ENCODE measurements at places on chromosomes 7 and 10.

DNA sequence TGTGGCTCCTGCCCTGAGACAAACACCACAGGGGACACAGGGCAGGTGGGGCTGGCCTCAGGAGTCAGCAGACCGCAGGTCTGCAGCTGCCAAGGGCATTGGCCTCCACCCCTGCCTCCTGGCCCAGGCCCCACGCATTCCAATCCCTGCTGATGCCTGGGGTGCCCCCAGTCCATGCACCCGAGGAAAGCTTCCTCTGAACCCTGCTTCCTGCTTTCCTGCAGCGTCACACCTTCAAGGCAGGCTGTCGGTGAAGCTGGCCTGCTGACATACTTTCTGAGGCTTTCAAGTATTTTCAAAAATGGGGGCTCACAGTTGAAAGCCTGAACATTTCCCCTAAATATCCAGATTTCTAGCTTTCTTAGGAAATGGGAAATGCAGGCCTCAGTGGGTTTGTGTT lies 22.5 kb upstream of the ANTXRL start:
- DNase-seq = no peak

- no peak for DNase-seq
Observed at GRCh38 chr7:30019960-30020359, 6.5 kb downstream of the FKBP14 start.

DNA sequence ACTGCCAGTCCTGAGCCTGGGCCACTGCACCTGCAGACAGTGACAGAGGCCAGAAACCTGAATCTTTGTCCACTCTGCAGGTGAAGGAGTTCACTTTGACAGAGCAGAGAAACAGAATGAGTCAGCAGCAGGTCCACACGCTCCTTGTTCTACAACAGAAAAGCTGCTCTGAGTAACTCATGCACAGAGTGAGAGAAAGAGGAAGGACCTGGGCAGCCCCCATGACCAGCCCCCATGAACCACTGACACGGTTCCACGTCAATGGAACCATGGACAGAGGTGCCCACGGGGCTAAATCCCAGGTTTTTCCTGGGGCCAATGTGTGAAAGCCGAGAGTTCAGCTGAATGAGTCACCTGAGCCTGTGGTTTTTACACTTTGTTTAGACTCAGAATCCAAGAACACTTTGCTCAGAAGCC lies 40.8 kb upstream of the CTBP2 start:
- peak; percentile 15 for DNase-seq

DNA sequence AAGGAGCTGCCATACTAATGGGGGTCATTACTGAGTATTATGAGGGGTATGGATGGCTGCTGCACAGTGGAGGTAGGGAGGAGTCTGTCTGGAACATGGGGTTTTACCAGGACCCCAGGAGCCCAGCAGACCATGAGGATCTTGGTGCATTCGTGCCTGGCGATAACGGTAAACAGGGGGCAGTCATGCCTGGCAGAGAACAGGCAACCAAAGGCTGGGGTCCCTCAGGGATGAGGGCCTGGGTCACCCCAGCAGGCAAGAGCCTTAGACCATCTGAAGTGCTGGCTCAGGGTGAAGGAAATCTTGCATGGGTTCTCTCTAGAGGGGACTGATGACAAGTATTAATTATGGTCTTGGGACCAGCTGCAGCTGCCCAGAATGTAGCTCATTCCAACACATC lies 46.1 kb downstream of the MYL10 start:
- no peak for DNase-seq

GRCh38 chr7:33601884-33602283 lies 303.5 kb upstream of the BMPER start:
- no peak for DNase-seq

DNA sequence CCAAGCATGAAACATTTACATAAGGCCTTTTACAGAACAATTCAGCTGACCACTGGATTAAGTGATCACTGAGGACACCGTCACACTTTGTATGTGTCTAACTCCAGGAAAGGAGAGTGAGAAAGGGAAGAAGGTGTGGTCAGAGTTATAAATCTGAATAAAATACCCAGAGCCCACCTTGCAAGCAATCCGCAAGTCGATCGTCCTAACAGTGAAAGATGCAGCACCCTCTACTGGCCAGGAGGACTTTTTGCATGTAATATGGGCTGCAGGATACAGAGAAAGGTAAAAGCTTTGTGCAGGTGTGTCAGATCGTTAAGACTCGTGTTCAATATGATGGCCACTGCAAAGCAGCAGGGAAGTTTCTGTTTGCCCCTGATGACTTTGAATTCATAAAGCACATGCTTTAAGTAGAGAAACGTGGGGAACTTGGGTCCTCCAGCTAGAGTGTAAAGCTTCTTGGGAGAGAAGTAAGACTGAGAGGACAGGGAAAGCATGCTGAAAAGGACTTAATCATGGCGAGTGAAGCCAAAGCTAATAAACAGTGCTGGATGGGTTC lies 68.5 kb upstream of the BMPER start:
- DNase-seq = no peak

DNA sequence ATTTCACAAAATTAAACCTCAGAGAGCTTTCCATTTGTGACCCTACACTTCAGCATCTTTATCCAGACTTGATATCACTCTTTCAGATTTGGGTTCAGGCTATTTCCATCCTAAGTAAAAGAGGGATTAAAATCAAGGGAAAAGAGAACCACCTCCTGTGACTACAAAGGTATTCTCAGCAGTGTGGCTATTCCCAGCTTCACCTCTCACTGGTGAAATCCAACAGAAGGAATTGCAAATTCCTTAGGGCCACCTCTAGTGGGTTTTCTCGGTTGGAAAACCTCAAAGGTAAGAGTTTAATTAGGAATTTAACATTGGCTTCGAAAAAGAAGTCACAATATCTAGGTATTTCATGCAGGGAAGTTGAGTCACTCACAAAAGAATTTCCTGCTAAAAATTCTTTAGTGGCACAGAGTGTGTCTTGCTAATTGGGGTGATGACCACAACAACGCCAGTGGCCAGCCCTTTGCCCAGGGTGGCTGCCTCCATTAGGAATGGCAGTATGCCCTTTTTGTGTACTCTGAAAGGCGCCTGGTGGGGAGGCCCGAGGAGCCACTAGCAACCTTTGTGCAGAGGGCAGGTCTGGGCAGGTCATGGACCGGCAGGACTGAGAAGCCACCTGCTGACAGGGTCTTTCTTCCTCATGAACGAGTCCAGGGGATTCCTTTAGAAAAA lies 52.2 kb downstream of the SEM1 start:
- DNase-seq = no peak

DNA sequence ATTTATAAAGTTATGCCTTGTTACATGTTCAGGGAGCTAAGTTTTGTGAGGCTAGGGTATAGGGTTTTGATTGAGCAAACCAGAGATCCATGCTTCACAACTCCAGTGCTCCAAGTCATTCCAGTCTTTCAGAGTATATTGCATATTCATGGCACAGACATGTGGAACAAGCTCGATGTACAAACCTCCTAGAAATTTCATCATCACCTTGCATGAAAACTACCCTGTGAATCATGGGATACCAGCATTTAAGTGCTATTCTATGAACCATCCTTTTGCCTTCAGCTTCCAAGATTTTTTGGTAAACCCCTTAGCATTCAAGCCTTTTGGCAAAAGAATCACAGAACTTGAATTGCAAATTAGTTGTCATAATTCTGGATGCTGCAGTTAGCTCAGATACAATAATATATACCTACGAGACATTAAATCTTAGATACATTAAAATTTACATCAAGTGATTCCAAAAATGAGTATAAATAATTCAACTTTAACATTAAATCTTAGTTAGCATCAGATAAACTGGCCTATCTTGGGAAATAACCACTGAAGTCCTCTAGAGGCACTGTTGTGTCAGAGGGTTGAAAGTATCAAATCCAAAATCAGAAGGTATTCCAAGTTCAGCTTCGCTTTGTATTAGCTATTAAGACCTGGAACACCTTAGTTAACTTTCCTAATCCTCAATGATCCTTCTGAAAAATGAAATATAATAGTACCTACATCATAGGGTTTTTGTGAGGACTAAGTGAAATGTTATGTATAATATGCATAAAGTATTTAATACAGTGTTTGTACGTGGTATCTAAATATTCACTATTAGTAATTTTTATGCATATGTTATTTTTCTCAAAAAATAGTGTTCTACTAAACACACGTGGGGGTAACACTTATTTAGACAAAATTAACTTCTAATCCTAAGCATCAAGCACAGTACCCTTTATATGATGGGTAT lies 55.5 kb upstream of the CABCOCO1 start:
- DNase-seq = no peak

- DNase-seq = no peak
Observed at GRCh38 chr10:11409357-11409756, 202.1 kb downstream of the USP6NL start.

DNA sequence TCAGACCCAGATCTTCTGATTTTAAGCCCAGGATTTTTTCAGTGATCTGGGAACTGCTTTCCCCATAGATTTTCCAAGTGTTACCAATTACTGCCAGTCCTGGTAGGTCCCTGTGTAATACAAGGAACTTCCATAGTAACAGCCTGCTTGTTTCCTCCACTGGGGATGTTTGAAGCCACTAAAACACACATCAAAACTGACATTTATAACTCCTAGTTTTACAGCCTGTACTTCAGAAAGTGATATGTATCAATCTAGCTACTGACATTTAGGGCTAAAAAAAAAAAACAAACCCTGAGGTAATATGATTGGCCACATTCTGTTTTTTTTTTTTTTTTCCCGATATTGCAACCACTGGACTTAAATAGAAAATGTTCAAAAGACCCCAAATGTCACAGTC lies 166.9 kb upstream of the SP4 start:
- DNase-seq = no peak

DNA sequence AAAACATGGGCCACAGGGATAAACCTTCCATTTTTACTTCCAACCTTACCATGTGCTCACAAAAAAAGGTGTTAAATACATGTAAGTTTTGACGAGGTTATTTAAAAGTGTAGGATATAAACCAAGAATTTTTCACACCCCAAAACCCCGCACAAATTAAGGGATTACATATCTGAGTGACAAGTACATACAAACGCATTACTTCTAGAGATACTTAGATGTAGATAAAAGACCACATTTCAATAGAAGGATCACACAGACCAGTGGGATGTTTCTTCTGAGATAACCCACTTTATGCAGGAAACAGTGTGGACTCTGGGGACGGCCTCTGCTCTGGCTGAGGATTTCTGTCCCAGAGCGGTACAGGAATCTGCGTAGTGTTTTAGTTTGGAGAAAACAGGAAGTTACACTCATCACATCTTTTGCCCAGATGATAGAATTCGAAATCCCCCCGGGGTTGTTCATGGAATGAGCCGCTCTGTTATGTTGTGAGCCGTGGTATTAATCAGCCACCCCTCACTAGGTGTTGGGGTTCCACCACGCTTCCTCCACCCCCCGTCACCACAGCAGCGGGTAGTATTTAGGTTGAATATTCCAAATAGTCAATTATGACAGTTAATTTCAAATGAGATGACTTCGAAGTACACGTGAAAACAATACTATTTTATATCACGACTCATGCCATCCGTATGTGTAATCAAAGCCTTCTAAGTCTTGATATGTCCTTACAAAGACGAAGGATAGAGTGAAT lies 1.3 kb upstream of the CUL1 start:
- peak; percentile 61 for DNase-seq

GRCh38 chr7:100556541-100556940 lies 17.2 kb downstream of the SAP25 start:
- DNase-seq = no peak

GRCh38 chr10:1343176-1343575 lies 287.0 kb downstream of the WDR37 start:
- no peak for DNase-seq

GRCh38 chr10:125662584-125662983 lies 20.4 kb downstream of the TEX36 start:
- peak; percentile 2 for DNase-seq

DNA sequence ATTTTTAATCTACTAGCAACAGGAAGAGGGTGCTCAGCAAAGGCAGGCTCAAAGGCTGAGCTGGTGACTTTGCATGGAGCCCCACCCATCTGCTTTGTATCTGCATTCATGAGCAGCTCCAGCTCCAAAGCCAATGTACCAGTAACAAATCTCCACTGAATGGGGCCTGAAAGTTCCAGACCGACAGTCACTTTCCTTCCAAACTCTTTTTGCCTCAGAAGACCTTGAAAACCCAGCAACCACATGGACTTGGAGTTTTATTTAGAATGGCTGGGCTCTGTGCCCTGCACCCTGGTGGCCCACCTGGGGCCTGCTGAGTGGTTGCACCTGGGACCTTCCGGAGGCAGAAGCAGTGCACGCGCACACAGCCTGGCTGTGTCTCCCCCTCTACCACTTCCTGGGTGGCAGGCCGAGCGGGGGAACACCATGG lies 195.0 kb upstream of the PLXNA4 start:
- DNase-seq = no peak

DNA sequence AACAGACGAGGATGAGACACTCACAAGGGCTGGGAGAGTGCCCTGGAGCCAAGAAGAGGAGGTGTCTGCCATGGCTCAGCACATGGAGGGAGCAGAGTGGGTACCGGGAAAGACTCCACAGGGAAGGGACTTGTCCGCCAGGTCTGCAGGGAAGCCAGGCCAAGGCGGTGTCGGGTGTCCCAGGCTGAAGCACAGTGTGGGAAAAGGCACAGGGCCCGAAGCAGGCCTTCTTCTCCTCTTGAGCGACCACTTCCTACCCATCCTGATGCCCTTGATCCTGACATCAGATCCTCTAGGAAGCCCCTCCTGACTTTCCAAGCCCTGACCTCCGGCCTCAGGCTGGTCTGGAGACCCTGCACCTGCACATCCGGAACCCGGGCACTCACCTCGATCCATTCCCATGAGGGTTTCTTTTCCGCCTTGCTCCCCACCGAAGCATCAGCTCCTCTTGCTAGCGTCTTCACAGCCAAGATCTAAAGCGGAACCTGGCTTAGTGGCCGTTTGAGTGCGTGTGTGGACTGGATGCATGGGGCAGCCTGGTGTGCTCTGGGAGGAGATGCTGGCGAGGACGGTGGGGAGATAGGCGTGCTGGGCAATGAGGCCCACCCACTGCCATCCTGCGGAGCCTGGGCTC lies 8.5 kb downstream of the CALML3 start:
- DNase-seq = no peak

DNA sequence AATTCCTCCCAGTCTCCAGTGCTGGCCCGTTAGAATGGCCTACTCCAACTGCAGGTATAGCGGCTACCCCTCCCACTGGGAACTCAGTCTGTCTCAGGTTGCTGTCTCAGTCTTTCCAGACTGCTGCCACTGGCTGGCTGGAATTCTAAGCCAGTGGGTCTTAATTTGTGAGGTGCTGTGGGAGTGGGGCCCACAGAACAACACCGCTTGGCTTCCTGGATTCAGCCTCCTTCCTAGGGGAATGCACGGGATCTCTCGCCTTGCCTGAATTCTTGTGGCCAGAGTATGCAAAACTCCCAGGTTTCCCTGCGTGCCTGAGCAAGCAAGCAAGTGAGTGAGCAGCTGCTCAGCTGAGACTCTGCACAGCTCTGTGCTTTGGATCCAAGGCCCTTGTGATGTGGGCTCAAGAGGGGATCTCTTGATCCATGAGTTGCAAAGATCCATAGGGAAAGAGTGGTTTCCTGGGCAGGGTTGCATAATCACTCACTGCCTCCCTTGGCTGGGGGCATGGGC lies 41.5 kb upstream of the GPR141 start:
- DNase-seq = no peak

DNA sequence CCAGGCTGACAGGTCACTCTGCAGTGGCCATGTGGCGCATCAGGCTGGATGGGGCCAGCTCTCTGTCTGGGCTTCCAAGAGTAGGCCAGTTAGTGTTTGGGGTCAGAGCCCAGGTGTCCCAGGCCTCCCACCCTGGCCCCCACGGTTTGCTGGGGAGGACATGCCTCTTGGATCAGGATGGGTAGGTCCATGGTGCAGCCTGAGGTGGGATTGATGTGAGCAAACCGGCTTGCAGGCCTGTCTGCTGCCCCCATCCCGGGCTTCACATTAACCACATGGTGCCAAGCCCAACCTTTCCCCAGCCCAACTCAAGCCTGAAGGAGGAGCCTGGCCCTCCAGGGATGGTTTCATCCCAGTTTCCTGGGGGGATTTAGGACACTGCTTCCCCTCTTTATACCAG lies 39.2 kb downstream of the LDB3 start:
- no peak for DNase-seq
